ENCODE measurements at places on chromosomes 3 and 15.

GRCh38 chr15:80638553-80639167, 56.5 kb upstream of the ABHD17C start:
- no peak for DNase-seq

GRCh38 chr3:29185706-29186105, 95.2 kb upstream of the RBMS3 start:
- no peak for DNase-seq

- DNase-seq = peak; percentile 14
Measured at GRCh38 chr3:9808345-9809037, 1.6 kb upstream of the TTLL3 start.

GRCh38 chr3:42780892-42781700, 8.0 kb upstream of the CCDC13 start:
- DNase-seq = peak; percentile 63

- DNase-seq = peak; percentile 2
Measured at GRCh38 chr3:146374146-146374545, 95.2 kb downstream of the PLSCR2 start.

DNA sequence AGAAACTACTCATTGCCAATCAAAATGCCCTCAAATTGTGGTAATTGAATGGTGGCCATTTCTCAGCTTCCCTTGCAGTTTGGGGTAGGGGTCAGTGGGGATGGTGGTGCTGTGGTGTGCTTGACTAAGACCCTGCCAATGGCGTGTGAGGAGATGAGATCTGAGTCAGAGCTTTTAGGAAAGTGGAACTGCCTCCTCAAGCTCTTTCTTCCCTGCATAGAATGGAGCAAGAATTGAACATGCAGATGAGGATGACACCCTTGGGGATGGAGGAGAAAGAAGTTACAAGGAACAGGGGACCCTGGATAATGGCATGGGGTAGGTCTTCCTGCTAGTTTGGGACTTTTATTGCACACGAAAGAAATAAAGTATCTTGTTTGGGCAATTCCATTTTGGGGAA, 188.0 kb downstream of the PEX5L start:
- DNase-seq = no peak

DNA sequence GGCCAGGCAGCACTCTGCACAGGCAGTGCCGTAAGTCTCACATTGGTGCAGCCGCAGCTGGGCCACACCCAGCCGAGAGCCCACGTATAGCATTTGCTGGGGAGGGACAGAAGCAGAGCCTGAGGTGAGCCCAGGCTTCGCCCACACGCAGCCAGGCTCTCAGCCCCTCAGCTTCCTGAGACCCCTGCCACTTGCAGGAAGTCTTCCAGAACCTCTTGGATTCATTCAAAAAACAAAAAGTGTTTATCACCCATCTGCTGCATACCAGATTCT, 6.9 kb downstream of the SEMA3G start:
- DNase-seq = no peak

- DNase-seq = no peak
Measured at GRCh38 chr15:71883447-71883846, 73.1 kb downstream of the NR2E3 start.

GRCh38 chr15:74316141-74316540, 51.3 kb downstream of the CYP11A1 start:
- no peak for DNase-seq

DNA sequence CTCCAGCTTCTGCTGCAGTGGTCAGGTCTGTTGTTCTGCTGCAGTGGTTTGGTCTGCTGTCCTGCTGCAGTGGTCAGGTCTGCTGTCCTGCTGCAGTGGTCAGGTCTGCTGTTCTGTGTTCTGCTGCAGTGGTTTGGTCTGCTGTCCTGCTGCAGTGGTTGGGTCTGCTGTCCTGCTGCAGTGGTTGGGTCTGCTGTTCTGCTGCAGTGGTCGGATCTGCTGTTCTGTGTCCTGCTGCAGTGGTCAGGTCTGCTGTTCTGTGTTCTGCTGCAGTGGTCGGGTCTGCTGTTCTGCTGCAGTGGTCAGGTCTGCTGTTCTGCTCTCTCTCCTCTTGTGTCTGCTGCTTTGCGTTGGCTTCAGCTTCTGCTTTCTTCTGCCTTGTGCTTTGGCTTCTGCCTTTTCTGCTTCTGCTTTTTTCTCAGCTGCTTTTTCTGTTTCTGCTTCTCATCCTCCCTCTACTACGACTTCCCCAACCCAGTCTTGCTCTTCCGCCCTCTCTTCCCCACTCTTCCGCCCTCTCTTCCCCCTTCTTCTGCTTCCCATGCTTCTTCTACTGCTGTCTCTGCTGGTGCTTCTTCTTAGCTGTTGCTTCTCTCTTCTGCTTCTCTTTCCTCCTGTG, 50.7 kb downstream of the FAM43A start:
- DNase-seq = no peak

All from fibroblast of skin of abdomen (primary cell).